Esophagus squamous epithelium (tissue), 5 donors: ENCODE measurements at places on chromosomes 13 and 19. TPM values are rescaled to one million over a fixed set of nuclear protein-coding genes. Genes with fewer than 3 reads are reported as not detected.

The FFAR3 gene
- not detected for total RNA-seq

DNA sequence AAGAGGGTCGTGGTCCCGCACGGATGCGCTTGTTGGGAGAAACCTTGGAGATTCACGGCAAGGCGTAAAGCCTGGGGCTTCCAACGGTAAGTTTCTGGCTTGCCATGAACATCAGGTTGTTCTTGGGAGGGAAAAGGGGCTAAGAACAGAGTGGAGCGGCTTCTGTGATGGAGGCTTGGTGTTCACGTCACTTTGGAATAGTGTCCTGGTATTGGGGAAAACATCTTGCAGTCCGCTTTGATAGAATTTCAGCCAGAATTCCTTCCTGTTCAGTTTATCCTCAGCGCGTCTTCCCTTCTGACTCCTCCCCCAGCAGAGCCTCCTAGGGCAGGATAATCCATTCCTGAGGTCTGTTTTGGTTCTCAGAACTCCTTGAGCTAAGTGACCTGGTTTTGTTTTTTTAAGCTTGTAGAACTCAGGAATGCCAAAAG is 2.0 kb downstream of the KCTD15 start:
- DNase-seq, result no peak
- H3K36me3 ChIP-seq, result peaks cover 13% of the 10 kb centered on the region
- H3K27ac ChIP-seq, result peak overlapping the region; percentile 98
- H3K27me3 ChIP-seq, result no peaks in the 10 kb centered on the region

DNA sequence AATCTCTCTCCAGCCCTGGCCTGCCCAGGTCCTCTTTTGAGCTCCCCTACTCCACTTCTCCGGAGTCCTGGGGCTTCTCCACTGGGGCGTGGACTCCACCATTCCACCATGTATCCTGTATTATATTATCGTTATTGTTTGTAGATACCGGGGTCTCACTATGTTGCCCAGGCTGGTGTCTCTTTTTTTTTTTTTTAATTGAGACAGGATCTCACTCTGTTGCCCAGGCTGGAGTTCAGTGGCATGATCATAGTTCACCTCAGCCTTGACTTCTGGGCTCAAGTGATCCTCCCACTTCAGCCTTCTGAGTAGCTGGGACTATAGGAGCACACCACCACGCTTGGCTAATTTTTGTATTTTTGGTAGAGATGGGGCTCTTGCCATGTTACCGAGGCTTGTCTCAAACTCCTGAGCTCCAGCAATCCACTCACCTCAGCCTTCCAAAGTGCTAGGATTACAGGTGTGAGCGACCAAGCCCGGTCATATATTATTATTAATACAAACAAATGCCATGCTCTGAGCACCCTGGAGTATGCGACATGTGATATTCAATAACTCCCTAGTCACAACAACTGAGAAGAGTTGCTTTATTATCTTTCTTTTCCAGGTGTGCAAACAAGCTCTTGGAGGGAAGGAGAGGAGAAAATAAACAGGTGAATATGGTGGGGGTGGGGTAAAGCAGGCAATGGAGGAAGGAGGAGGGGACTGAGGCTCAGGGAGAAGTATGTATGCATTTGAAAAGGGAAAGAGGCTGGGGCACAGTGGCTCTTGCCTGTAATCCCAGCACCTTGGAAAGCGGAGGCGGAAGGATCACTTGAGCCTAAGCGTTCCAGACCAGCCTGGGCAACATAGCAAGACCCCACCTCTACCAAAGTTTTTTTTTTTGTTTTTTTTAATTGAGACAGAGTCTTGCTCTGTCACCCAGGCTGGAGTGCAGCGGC is 2.8 kb upstream of the CERS4 start:
- H3K4me1 ChIP-seq, result peaks cover 61% of the 10 kb centered on the region
- no peaks in the 10 kb centered on the region for H3K36me3 ChIP-seq
- no peak for DNase-seq
- no peak overlapping the region for H3K4me3 ChIP-seq
- H3K27me3 ChIP-seq, result no peaks in the 10 kb centered on the region

- peaks cover 30% of the 10 kb centered on the region for H3K4me1 ChIP-seq
- H3K27me3 ChIP-seq, result no peaks in the 10 kb centered on the region
- no peaks in the 10 kb centered on the region for H3K36me3 ChIP-seq
- H3K27ac ChIP-seq, result peak overlapping the region; percentile 86
- DNase-seq, result no peak
Measured at GRCh38 chr19:2495130-2495641, 19.3 kb downstream of the GADD45B start.

The TUBA3C gene
- total RNA-seq, result not detected
